Activated naive CD4-positive, alpha-beta T cell (primary cell): ENCODE measurements at places on chromosomes 2 and 18.
A peak's percentile ranks its signal among the peaks of the same experiment; 100 is the strongest.

GRCh38 chr2:148888003-148888501 lies 13.0 kb downstream of the KIF5C start:
- DNase-seq, result no peak

- no peak for DNase-seq
These were observed 142.5 kb downstream of the LAMA1 start for GRCh38 chr18:6975084-6975483.

GRCh38 chr18:46636040-46636630 lies 20.9 kb downstream of the LOXHD1 start:
- DNase-seq, result no peak

DNA sequence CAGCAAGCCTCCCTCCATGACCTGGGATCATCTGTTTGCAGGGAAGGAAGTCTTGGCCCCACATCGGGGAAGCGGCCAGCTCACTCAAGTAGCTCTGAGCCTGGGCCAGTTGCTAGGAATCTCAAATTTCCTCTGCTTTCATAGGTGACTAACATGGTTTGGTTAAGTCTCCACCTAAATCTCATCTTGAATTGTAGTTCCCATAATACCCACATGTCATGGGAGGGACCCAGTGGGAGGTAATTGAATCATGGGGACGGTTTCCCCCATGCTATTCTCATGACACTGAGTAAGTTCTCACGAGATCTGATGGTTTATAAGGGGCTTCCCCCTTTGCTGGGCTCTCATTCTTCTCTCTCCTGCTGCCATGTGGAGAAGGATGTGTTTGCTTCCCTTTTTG lies 75.2 kb downstream of the LBH start:
- DNase-seq, result no peak

- DNase-seq, result no peak
These were observed 513.4 kb downstream of the TNS1 start for GRCh38 chr2:217489145-217489960.

GRCh38 chr18:48949606-48950535 lies 894 bp downstream of the SMAD7 start:
- peak; percentile 30 for DNase-seq

GRCh38 chr2:126945118-126945517 lies 46.4 kb downstream of the TEX51 start:
- no peak for DNase-seq

DNA sequence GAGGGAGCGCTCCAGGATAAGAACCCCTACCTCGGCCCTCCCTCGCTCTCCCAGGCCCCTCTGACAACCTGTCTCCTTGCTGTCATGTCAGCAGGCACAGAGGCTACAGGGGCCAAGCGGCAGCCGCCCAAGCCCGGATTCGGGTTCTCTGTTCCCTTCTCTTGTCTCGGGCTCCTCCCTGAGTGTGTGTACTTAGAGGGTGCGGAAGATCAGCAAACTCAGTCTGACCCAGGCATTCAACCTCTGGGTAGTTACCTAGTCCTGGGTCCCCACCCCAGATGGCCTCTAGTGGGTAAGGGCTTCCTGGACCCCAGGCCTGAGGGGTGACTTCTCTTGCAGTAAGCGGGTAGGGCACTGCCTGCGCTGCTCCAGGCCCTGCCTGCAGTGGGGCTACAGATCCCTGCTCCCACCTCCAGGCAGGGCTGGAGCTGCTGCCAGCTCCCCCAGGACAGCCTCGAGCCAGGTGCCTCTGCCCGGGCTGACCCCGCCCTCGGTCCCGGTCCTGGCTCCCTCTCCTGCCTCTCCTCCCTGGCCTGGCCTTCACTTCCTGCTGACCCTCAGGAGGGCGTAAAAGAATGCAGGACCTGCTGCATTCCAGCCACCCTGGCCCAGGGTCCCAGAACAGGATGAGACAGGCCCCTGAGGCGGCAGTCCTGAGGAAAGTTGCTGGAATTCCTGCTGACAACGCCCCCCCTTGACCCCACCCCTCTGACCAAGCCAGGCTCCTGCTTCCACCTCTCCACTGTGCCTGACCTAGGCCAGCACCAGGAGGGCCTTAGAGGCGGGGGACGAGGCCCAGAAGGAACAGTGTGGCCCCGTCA lies 22.0 kb downstream of the GPC1 start:
- no peak for DNase-seq

- no peak for DNase-seq
These were observed 212.0 kb downstream of the MCFD2 start for GRCh38 chr2:46703588-46703987.

- no peak for DNase-seq
These were observed 7.7 kb upstream of the MARCHF4 start for GRCh38 chr2:216379977-216380376.

- no peak for DNase-seq
These were observed 202.9 kb upstream of the NT5C1B start for GRCh38 chr2:18792226-18792629.

DNA sequence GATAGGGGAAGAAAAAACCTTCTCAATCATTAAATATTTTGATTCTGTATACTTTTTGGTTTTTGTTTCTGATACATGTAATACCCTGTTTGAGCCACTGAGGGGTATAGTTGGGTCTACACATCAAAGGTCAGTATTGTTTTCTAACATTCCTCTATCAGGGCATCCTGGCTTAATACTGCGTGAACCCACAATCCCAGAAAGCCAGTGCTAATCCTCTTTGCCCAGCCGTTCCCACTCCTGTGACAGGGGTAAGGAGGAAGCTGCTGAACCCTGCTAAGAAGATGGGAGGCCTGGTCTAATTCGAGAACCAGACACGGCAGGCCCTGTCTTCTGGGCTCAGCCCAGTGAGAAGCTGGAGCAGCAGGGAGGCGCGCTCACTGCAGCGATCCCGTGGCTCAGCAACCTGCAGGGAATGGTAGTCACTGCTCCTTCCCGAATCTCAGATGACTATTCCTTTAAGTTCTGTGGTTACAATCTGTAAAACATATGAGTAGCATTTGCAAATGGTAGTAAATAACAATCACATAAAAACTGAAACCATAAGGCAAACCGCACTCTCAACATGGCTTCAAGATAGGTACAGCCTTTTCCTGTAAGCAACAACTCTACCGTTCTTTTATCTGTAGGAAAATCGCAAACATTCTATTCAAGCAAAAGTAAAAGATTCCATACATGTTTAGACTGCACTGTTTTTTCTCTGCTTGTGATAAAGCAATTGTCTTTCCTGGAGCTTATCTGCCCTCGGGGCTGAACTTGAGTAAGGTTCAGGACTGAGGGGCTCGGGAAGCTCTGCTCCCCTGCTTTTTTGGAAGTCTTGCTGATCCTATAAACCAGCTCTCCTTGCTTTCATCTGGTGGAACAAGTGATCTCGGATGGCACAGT lies 87.0 kb downstream of the EPB41L3 start:
- DNase-seq, result no peak

DNA sequence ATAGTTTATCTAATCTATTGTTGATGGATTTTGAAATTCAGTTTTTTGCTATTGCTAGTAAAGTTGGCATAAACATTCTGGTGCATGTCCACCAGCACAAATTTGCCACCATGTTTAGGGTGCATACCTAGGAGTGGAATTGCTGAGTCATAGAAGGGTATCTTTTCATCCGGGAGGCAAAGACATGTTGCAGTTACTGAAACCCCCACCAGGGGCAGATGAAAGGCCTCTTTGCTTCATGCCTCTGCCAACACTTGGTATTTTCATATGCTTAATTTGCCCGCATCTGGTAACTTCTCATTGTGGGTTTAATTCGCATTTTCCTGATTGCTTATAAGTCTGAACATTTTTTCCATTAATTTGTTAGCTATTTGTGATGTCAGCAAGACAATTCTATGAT lies 8.2 kb downstream of the DCC start:
- no peak for DNase-seq

GRCh38 chr2:120546865-120547390 lies 188.7 kb upstream of the GLI2 start:
- no peak for DNase-seq

GRCh38 chr2:233440714-233441113 lies 86.4 kb downstream of the DGKD start:
- DNase-seq, result no peak

- DNase-seq, result no peak
These were observed 15.2 kb downstream of the TMEM247 start for GRCh38 chr2:46494596-46494995.

- no peak for DNase-seq
These were observed 365.5 kb downstream of the FIGN start for GRCh38 chr2:163370169-163370886.

- DNase-seq, result no peak
These were observed 72.9 kb downstream of the EN1 start for GRCh38 chr2:118774458-118775133.

GRCh38 chr18:12304351-12305210 lies 3.5 kb upstream of the TUBB6 start:
- DNase-seq, result no peak

GRCh38 chr2:150284116-150284515 lies 203.4 kb downstream of the RND3 start:
- DNase-seq, result no peak

DNA sequence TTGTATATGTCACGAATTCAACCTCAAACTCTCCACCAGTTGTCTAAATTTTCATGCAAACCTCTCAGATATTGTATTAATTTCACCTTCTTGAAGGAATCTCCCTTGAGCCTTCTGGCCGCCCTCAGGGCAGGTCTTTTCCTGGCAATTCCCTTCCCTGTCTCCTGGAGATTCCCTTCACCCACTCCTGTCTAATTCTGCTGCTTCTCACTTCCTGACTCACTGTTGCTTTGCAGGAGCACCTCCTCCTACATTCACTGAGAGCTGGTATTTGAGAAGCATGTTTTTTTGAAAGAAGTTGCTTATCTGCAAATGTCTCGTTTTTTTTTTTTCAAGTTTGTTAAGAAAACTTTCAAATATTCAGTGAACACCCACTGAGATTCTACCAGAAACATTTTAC lies 79.9 kb upstream of the OTOS start:
- no peak for DNase-seq
